ENCODE measurements at places on chromosomes 12 and 14.

DNA sequence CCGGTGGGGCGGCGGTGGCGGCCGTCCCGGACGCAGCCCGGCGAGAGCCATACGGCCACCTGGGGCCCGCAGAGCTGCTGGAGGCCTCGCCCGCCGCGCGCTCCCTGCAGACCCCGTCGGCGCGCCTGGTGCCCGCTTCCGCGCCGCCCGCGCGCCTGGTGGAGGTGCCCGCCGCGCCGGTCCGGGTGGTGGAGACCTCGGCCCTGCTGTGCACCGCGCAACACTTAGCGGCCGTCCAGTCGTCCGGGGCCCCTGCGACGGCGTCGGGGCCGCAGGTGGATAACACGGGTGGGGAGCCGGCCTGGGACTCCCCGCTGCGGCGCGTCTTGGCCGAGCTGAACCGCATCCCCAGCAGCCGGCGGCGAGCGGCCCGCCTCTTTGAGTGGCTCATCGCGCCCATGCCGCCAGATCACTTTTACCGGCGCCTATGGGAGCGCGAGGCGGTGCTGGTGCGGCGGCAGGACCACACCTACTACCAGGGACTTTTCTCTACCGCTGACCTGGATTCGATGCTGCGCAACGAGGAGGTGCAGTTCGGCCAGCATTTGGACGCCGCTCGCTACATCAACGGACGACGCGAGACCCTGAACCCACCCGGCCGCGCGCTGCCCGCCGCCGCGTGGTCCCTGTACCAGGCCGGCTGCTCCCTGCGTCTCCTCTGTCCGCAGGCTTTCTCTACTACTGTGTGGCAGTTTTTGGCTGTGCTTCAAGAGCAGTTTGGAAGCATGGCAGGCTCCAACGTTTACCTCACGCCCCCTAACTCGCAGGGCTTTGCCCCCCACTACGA, 716 bp downstream of the RIOX1 start:
- DNase-seq: peak; percentile 79

GRCh38 chr14:68979722-68980451, 785 bp upstream of the ACTN1 start:
- DNase-seq: peak; percentile 44

- DNase-seq: no peak
These were observed 10.5 kb upstream of the B4GALNT3 start for GRCh38 chr12:449203-449602.

GRCh38 chr14:75476274-75476995, 45.8 kb upstream of the BATF start:
- no peak for DNase-seq

DNA sequence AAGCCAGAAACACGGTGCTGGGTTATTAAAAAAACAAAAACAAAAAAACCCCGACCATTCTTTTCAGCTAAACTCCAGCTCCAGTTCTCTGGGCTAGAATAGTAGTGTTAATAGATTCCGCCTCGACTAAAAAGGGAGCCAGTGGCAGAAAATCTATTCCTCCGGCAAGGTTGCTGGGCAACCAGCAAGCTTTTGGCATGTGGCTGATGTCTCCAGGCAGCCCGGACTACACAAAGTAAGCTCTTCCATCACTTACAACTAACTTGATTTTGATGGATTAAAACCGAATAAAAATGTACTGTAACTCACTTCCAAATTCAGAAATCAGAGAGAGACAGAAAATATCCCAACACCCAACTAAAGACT, 126.4 kb upstream of the FOXN3 start:
- DNase-seq: no peak

- DNase-seq: no peak
These were observed 29.7 kb downstream of the CLMN start for GRCh38 chr14:95290021-95290420.

GRCh38 chr14:23933108-23933741, 20.3 kb upstream of the DHRS4 start:
- no peak for DNase-seq

Measured in activated T-cell treated with anti-CD3 and anti-CD28 coated beads, Interleukin-2, amount 50 U/mL, for 24 hours (primary cell).